ENCODE measurements at places on chromosomes 5 and 9.

DNA sequence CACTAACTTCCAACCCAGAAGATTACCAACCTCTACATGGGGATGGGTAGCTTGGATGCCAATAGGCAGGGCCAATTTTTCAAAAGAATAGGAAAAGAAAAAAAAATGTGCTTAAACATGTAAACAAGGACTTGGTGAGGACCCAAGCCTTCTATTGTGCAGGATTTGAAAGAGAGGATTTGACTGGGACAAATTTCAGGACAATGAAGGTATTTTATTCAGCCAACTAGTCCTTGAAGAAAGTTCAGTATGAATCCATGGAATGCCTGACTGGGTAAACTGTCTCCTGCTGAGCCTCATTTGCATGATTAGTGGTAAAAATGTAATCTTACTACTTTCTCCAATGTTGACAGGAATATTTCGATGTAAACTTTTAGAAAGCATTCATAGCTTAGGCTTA is 192.5 kb upstream of the RORB start:
- DNase-seq: no peak

DNA sequence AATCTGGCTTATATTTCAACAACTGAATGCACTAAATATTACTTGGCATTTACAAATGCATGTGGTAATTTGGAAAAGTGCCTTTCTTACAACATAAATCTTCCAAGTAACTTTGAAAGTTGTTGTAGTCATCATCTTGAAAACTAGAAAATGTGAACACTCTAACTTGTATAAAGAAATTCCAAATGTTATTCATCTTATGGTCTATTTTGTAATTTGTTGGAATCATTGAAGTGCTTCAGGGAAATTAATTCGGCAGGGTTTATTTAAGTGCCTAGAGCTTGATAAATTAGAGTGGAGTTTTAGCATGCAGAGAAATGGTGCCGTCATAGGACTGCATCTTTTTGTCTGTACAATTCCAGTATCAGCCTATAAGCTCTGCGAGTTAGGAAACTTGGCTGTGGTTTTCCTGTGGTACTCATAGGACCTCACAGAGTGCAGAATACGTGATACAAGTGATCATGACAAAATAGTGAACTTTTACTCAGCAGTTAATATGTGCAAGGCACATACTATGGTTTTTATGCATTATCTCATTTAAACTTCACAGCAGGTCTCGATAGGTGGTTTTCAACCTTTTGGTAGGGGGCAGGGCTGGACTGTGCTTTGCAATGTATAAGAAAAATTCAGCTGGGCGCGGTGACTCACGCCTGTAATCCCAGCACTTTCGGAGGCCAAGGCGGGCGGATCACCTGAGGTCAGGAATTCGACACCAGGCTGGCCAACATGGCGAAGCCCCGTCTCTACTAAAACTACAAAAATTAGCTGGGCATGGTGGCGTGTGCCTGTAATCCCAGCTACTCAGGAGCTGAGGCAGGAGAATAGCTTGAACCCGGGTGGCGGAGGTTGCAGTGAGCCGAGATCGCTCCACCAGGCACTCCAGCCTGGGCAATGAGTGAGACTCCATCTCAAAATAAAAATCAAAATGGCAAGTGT is 79.6 kb downstream of the RAI14 start:
- no peak for DNase-seq

DNA sequence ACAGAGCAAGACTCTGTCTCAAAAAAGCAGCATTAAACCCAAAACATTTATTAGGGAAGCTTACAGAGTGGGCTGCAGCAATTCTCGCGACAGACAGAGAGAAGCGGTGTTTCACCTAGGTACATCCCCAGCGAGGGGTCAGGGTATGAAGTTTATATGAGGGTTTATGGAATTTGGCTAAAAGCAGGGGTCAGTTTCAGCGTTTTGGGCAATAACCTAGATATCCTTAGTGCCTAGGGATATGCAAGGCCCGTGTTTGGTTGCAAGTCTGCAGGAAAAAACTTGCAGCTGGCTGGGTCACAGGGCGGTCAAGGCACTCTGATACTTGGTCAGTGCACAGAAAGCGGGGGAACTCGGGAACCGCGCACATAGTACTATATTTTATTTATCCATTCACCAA is 649 bp upstream of the GLE1 start:
- no peak for DNase-seq

DNA sequence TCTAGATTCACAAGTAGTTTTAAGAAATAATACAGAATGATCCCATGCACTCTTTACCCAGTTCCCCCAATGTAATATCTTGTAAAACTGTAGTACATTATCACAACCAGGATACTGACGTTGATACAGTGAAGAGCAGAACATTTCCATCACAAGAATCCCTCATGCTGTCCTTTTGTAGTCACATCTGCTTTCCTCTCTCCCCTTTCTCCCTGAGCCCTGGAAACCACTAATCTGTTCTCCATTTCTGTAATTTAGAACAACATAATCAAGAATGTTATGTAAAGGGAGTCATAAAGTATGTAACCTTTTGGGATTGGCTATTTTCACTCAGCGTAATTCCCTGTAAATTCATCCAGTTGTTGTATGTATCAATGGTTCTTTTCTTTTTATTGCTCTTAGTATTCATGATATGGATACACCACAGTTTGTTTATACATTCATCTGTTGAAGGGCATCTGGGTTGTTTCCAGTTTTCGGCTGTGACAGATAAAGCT is 61.1 kb downstream of the ERCC6L2 start:
- DNase-seq: no peak

DNA sequence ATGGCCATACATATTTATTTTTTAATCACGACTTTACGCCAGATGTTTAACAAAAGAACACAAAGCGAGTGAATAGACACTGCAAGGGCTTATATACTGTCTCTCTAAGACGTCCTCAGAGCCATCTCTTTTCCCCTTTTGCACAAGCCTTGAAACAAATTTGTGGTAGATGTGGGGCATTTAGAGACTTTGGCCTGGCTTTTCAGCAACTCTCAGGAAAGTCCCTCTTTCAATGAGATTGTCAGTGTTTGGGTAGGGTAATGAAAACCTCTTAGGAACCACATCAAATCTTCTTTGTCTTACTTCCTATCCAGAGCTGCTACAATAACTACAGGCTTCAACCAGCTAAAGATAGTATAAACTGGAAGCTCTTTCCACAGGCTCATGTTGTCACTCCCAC is 380.0 kb downstream of the ANXA1 start:
- DNase-seq: no peak

GRCh38 chr9:15239816-15240215 is 67.2 kb downstream of the TTC39B start:
- no peak for DNase-seq

GRCh38 chr5:21219966-21220365 is 1232.0 kb upstream of the CDH18 start:
- no peak for DNase-seq

- no peak for DNase-seq
Observed at GRCh38 chr5:40312205-40312604, 367.5 kb upstream of the PTGER4 start.

DNA sequence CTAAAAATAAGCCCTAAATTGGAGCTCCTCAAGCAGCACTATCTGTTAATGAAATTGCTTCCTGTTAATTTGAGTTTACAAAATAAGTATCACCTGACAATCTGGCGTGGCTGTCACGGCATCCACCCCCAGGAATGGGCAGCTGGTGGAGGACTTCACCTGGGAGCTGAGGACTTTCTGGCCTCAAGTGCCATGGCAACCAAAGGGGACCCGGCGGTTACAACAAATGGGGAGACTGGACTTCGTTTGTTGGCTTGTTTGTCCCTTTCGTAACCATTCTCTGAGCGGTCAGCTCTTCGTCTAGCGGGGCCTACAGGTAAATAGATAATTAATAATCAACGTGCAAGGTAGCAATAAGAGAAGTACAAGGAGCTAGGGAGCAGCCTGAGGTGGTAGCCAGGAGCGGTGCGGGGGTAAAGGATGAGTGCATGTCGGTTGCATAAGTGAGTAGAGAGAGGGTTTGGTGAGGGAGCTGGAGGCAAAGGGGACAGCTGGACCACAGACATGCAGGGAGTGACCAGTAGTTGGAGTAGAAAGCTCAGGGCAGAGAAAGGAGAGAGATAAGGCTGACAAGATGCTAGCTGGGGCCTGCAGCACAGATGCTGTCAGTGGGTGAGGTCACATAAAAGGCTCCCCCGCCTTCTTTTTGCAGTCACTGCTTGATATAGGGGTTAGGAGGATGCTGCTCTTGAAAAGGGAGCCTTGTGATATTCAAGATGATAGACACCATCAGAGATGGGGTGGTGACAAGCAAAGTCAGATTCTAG is 62.5 kb downstream of the HSPA4 start:
- DNase-seq: no peak

DNA sequence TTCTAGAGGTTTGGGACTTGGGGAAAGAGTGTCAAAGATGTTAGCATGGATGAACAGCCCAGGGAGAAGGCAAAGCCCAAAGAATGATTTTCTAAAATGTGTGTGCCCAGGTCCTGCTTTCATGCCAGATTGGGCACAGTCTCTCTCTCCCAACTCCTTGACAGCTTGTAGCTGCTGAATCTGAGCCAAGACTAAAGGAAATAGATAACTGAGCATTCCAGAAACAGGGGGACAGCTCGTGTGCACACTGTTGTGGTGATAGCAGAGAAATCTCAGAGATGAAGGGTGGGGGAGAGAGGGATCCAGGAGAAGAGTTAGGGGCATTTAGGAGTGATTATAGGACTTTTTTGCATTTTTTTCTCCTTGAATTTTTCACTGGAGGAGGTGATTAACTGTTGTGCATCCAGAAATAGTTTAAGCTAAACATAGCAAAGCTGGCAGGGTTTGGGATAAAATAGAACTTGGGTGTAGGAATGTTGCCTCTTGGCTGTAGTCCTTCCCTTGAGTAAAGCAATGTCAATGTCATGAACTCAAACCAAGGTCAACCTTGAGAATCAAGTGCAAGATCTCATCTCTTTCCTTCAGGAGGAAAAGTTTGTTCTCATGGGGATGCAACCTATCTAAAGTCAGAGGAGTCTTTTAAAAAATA is 245.9 kb downstream of the SH3GL2 start:
- no peak for DNase-seq

DNA sequence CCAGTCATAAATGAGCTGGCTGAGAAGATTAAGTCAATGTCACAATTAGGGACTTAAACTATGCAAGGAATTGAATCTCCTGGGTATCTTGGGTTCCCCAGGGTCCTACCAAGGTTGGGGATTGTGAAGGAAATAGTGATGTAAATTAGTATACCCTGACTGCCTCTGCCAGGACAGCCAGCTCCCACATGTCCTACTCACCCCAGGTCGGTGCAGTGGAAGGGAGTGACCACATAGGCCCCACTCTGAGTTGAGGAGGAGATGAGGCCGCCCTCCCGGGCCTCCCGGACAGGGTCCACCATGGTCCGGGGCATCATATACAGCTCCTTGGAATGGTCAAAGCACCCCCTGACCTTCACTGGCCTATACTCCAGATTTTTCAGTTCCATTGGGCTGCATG is 2.7 kb downstream of the SURF1 start:
- DNase-seq: no peak

GRCh38 chr9:85522459-85523092 is 219.2 kb downstream of the AGTPBP1 start:
- no peak for DNase-seq

GRCh38 chr5:133304707-133305216 is 252.9 kb downstream of the HSPA4 start:
- DNase-seq: no peak

GRCh38 chr9:6893350-6894131 is 135.8 kb downstream of the KDM4C start:
- DNase-seq: no peak

DNA sequence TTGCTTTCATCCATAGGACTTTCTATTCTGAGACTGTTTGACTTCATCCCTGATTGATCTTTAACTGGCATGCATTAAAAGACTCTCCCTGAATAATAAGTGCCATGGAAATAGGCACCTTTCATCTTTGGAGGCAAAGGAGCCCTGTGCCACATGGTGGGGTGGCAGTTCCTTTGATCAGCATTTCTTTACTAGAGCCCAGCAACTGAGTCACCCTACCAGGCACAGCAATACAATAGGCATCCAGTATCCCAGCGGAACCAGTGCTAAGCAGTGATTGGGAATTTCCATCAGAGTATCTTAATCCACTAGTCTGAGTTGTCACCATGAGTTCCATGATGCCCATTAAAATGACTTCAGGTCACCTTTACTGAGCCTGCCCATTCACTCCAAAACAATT is 476.1 kb upstream of the MPDZ start:
- no peak for DNase-seq

- DNase-seq: no peak
Observed at GRCh38 chr5:165185716-165186115, 1680.3 kb downstream of the MAT2B start.

Measured in T-helper 22 cell (primary cell).